A549 treated with DMSO at 1 μM for 4 hours (cell line): ENCODE measurements at places on chromosomes 5 and 9. TPM values are rescaled to one million over a fixed set of nuclear protein-coding genes. Genes with fewer than 3 reads are reported as not detected.

The PHF24 gene
- total RNA-seq, result 0.07 to 0.18 TPM (median 0.17 TPM) in 5 replicates

The MAST4 gene
- 1.6 to 2.2 TPM (median 2.0 TPM) in 5 replicates for total RNA-seq

The IL5 gene
- total RNA-seq, result not detected in 5 replicates

The IFNA10 gene
- total RNA-seq, result not detected in 5 replicates

The TTC16 gene
- total RNA-seq, result 0.03 TPM in 1 of 5 replicates, not detected in the others

The DBH gene
- total RNA-seq, result not detected in 5 replicates

The DAB2 gene
- 11.3 to 15.6 TPM (median 13.6 TPM) in 5 replicates for total RNA-seq

The OBP2B gene
- total RNA-seq, result not detected in 5 replicates

The STPG3 gene
- total RNA-seq, result not detected in 5 replicates

The RLN2 gene
- total RNA-seq, result 0.19 to 0.47 TPM (median 0.24 TPM) in 4 of 5 replicates, not detected in the other

The NME5 gene
- total RNA-seq, result not detected in 5 replicates

The GDA gene
- total RNA-seq, result 0.84 to 1.5 TPM (median 1.2 TPM) in 5 replicates

The ZFR gene
- 60.4 to 70.1 TPM (median 67.3 TPM) in 5 replicates for total RNA-seq

The KIF2A gene
- 31.7 to 45.9 TPM (median 43.1 TPM) in 5 replicates for total RNA-seq

The DELE1 gene
- total RNA-seq, result 45.8 to 63.1 TPM (median 53.1 TPM) in 5 replicates

The TRPM6 gene
- 1.4 to 1.8 TPM (median 1.5 TPM) in 5 replicates for total RNA-seq

The IL13 gene
- 0.06 to 0.11 TPM in 2 of 5 replicates, not detected in the others for total RNA-seq

The PRDM12 gene
- 0.26 to 0.34 TPM (median 0.28 TPM) in 5 replicates for total RNA-seq

The TNFSF15 gene
- 0.27 to 0.44 TPM (median 0.40 TPM) in 5 replicates for total RNA-seq

The LEAP2 gene
- 0.55 to 1.5 TPM (median 1.1 TPM) in 5 replicates for total RNA-seq

The ARL14EPL gene
- total RNA-seq, result 0.09 to 0.54 TPM (median 0.29 TPM) in 4 of 5 replicates, not detected in the other

The SLC27A6 gene
- total RNA-seq, result 0.03 TPM in 1 of 5 replicates, not detected in the others

The SLC28A3 gene
- 0.01 TPM in 1 of 5 replicates, not detected in the others for total RNA-seq

The RAI14 gene
- total RNA-seq, result 75.2 to 112 TPM (median 99.8 TPM) in 5 replicates

The EFNA5 gene
- total RNA-seq, result 18.4 to 24.8 TPM (median 21.3 TPM) in 5 replicates

The C9orf50 gene
- 0.08 TPM in 1 of 5 replicates, not detected in the others for total RNA-seq

The MAN2A1 gene
- total RNA-seq, result 13.1 to 20.8 TPM (median 17.8 TPM) in 5 replicates

The RELL2 gene
- total RNA-seq, result 3.5 to 5.7 TPM (median 4.0 TPM) in 5 replicates

The TMEM174 gene
- not detected in 5 replicates for total RNA-seq

The NIM1K gene
- 0.07 to 0.36 TPM (median 0.21 TPM) in 5 replicates for total RNA-seq

The FIBCD1 gene
- total RNA-seq, result 7.5 to 14.4 TPM (median 11.3 TPM) in 5 replicates

The WDR38 gene
- 0.07 to 0.15 TPM (median 0.09 TPM) in 3 of 5 replicates, not detected in the others for total RNA-seq

The IL3 gene
- total RNA-seq, result not detected in 5 replicates

The ST8SIA4 gene
- 0.36 to 0.91 TPM (median 0.74 TPM) in 5 replicates for total RNA-seq

The PAEP gene
- 0.13 to 0.46 TPM (median 0.20 TPM) in 3 of 5 replicates, not detected in the others for total RNA-seq

The SUSD1 gene
- 12.6 to 15.6 TPM (median 14.2 TPM) in 5 replicates for total RNA-seq

The EXD3 gene
- 5.5 to 6.9 TPM (median 6.3 TPM) in 5 replicates for total RNA-seq

The CSF1R gene
- total RNA-seq, result 0.05 to 0.37 TPM (median 0.09 TPM) in 5 replicates

The ENTPD2 gene
- total RNA-seq, result 0.67 to 0.95 TPM (median 0.82 TPM) in 5 replicates

The NSUN2 gene
- total RNA-seq, result 96.1 to 103 TPM (median 99.9 TPM) in 5 replicates

The PCDHB8 gene
- 0.24 to 0.35 TPM (median 0.29 TPM) in 5 replicates for total RNA-seq

The SLC25A2 gene
- not detected in 5 replicates for total RNA-seq

The PTCH1 gene
- 2.6 to 4.4 TPM (median 3.1 TPM) in 5 replicates for total RNA-seq

The TNFAIP8 gene
- total RNA-seq, result 25.4 to 38.8 TPM (median 34.9 TPM) in 5 replicates

The PCDHB14 gene
- 0.05 to 0.15 TPM (median 0.08 TPM) in 5 replicates for total RNA-seq

The PCDHGB7 gene
- 0.06 to 0.08 TPM (median 0.06 TPM) in 4 of 5 replicates, not detected in the other for total RNA-seq

The ACER2 gene
- total RNA-seq, result 2.3 to 3.2 TPM (median 2.9 TPM) in 5 replicates

The FBXO4 gene
- total RNA-seq, result 5.9 to 8.2 TPM (median 6.7 TPM) in 5 replicates

The STING1 gene
- 0.73 to 1.3 TPM (median 1.00 TPM) in 5 replicates for total RNA-seq

The IFNA21 gene
- not detected in 5 replicates for total RNA-seq

The ADGRV1 gene
- 0.49 to 1.1 TPM (median 0.76 TPM) in 5 replicates for total RNA-seq

The SEMA5A gene
- not detected in 5 replicates for total RNA-seq

The CHMP5 gene
- 73.2 to 91.9 TPM (median 83.2 TPM) in 5 replicates for total RNA-seq

The PCDHGA1 gene
- 0.37 to 0.48 TPM (median 0.40 TPM) in 5 replicates for total RNA-seq

The DNM1 gene
- 81.5 to 103 TPM (median 88.2 TPM) in 5 replicates for total RNA-seq

The GPR21 gene
- not detected in 5 replicates for total RNA-seq

The TICAM2 gene
- 0.84 to 1.4 TPM (median 1.0 TPM) in 5 replicates for total RNA-seq
